ENCODE measurements at places on chromosomes 7 and 10.

DNA sequence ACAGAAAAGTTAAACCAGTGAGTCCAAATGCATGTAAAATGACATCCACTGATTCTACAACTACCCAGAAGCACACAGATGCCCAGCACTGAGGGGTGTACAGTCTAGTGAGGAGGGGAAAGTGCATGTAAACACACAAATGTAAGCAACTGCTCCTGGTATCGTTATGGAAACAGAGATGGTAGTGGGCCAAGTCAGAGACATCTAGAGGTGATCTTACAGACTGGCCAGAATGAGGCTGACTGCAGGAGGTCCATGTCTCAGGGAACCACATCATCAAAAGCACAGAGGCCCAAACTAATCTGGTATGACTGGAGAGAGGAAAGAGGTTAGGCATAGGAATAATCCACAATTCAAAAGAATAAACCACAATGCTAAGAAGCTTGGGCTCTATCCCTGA lies 176.5 kb downstream of the SRPK2 start:
- DNase-seq, result no peak

DNA sequence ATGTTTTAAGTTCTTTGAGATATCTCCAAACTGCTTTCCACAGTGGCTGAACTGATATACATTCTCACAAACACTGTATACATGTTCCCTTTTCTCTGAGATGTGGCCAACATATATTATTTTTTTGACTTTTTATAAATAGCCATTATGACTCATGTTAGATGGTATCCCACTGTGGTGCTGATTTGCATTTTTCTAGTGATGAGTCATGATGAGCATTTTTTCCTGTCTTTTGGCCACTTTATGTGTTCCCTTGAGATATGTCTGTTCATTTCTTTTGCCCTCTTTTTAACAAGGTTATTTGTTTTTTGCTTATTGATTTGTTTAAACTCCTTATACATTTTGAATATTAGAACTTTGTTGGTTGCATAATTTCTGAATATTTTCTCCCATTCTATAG lies 1055.1 kb downstream of the NXPH1 start:
- peak; percentile 54 for DNase-seq

- no peak for DNase-seq
Observed at GRCh38 chr10:89525556-89525955, 9.8 kb downstream of the SLC16A12 start.

- DNase-seq, result no peak
Observed at GRCh38 chr10:420154-421121, 269.0 kb downstream of the DIP2C start.

All from NB4 (cell line).